Ureter (tissue), 1 donor: ENCODE measurements at places on chromosomes 4 and X.

GRCh38 chrX:18970465-18970864, 13.4 kb downstream of the PHKA2 start:
- no peak for DNase-seq

GRCh38 chrX:39716401-39716800, 381.4 kb downstream of the BCOR start:
- DNase-seq: no peak

DNA sequence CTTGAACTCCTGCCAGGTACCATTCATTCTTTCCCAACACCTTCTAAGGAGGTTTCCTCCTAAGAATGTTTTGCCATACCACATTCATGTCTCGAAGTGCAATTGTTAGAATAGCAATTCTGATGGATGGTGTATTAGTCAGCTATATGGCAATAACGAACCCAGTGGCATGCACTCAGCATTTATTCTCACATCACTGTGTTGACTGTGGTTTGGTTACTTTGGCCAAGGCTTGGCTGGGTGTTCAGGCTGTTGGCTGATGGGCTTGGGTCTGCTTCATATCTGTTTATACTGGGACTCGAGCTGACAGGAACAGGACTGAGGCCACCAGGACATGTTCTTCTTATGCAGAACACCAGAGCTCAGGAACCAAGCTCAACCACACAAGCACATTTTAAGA, 31.7 kb downstream of the PSAPL1 start:
- DNase-seq: no peak

- DNase-seq: no peak
Measured at GRCh38 chr4:29326816-29327215, 1393.4 kb upstream of the PCDH7 start.

DNA sequence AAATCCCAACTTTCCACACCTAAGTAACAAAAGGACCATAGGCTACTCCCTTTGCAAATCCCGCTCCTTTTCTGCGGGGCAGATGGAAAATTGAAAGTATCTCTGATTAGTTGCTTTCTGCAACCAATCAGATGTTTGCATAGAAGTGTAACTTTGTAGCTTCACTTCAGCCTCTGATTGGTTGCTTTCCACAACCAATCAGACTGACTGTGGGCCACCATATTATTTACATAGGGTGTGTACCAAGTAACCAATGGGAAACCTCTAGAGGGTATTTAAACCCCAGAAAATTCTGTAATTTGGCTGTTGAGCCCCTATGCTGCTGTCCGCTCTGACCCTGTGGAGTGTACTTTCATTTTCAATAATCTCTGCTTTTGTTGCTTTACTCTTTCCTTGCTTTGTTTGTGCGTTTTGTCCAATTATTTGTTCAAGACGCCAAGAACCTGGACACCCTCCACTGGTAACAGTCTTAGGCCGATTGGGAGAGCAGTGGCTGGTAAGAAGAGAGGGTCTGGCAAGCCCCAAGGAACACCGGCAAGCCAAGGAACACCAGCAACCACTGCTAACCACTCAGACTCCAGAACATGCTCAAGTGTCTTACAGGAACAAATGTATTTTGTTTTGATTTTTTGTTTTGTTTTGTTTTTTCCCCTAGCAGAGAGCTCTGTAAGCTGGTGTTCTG, 125.5 kb upstream of the MAP3K15 start:
- no peak for DNase-seq
